ENCODE measurements at places on chromosomes 13 and 19.

DNA sequence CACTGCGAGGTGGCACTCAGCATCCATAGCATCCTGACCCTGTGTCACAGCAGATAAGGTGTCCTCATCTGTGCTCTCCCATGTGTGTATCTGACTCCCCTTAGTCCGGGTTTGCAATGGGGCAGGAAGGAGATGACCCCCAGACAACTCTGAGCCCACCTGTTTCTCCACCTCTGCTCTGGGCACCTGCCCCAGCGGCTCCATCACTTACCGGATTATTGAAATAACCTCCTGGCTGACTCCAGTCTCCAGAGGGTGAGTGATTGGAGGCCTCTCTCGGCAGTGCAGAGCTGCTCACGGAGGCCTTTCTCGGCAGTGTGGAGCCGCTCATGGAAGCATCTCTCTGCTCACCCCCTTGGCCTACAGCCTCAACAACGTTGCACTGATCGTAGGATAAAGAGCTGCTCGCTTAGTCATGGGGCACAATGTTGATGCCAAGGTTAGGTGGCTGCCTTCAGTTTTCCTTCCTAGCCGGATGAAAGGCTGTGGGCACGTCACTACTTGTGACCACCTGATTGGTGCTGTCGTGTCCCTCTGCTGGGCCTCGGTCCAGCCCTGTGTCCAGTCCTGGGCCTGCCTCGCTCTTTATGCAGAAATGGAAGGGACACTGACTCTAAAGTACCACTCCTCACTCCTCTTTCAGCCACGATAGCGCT is 67.6 kb downstream of the TEX29 start:
- no peak for DNase-seq

- no peak for DNase-seq
Observed at GRCh38 chr19:47657719-47658118, 48.8 kb downstream of the BICRA start.

GRCh38 chr13:40981949-40982348 is 37.2 kb downstream of the ELF1 start:
- no peak for DNase-seq

- DNase-seq, result peak; percentile 71
Observed at GRCh38 chr13:31765138-31765785, 25.9 kb downstream of the RXFP2 start.

GRCh38 chr13:73782450-73783449 is 351.5 kb downstream of the KLF12 start:
- DNase-seq, result peak; percentile 16

- no peak for DNase-seq
Observed at GRCh38 chr19:20333508-20333907, 166.5 kb downstream of the ZNF486 start.

DNA sequence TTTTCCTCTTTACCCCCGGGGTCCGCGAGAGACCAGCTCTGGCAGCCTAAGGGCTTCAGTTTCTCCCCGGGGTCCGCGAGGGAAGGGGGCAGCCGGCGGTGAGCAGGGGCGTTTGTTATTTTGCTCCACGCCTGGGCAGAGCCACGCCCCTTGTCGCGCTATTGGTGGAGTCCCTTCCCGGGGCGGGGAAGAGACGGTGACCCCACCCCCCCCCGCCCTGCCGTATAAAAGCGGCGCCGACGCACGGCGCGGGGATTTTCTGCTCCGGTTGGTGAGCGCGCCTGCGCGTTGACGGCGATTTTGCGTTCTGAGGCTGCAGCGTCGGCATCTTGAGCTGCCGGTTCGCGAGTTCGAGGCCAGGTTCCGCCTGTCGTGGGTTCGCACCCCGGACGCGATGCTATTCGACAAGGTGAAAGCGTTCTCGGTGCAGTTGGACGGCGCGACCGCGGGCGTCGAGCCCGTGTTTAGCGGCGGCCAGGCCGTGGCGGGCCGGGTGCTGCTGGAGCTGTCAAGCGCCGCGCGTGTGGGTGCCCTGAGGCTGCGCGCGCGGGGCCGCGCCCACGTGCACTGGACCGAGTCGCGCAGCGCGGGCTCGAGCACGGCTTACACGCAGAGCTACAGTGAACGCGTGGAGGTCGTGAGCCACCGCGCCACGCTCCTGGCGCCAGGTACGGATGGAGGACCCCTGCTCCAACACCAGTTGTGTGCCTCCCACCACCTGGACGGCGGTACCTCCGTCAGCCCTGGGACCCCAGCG is at the start of gene ARRDC2:
Gene ARRDC2 (plus strand): TSS at position 254 of the 757 bp plus-strand sequence. CDS start 141 bp downstream, at position 395.
- DNase-seq, result peak; percentile 97

DNA sequence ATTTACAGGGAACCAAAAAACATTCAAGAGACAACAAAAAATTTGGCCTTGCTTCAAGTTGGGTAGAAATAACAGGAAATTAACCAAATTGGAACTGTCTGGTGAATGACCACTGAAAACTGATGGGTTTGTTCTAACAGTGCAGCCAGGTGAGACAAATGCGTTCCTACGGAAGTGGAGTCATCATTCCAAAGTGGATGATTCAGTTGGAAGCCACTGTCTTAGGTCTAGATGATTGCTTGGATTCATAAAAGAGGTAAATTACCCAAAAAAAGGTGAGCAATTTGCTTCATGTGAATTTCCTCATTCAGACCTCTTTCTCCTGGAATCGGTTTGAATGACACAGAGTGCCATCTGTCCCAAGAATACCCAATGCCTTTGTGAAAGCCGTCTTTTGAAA is 87.1 kb upstream of the IPO5 start:
- DNase-seq, result no peak

DNA sequence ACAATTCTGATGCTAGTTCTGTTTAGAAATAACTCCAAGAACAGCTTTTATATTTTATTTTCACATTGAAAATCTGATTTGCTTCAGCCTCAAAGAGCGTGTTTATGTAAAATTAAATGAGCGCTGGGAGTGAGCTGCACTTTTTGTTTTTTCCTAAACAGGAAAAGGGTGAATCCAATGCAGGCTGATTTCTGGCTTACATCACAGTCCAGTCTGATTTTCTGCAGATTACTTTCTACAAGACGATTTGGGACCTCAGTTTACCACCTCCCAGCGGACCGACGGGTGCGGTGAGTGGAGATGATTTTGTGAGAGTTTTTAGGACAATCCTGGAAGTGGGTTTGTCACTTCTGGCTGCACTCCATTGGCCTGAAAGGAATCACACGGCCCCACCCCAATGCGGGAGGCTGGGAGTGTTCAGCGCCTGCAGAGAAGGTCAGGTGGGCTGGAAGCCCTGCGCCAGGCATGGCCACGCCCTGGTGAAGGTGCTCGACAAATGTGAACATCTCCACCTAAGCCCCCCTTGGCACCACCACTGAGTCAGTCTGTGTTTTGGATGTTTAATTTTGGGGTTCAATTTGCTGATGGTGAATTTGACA is 90.1 kb downstream of the ANKRD10 start:
- DNase-seq, result no peak

DNA sequence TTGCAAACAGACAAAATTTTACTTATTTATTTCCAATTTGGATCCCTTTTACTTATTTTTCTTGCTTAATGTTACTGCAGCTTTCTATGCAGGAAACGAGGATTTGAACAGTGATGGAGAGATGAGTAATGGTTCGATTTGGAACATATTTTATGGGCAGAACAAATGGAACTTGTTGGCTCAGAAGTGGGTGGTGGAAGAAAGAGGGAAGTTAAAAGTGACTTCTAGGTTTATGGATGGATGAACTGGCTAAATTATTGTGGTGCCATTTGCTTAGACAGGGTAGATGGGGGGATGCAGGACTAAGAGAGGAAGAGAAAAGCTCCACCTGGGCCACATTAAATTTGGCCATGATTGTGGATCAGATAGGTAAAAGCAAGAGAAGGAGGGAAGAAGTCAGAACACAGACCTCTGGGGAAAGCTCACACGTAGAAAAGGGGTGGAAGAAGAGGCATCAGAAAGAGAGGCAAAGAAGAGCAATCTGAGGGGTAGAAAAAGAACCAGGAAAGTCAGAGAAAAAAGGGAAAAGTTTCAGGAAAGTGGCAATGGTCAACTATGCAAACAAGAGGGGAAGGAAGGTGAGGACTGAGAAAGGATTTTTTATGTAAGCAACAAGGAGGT is 768 bp upstream of the CYSLTR2 start:
- no peak for DNase-seq

DNA sequence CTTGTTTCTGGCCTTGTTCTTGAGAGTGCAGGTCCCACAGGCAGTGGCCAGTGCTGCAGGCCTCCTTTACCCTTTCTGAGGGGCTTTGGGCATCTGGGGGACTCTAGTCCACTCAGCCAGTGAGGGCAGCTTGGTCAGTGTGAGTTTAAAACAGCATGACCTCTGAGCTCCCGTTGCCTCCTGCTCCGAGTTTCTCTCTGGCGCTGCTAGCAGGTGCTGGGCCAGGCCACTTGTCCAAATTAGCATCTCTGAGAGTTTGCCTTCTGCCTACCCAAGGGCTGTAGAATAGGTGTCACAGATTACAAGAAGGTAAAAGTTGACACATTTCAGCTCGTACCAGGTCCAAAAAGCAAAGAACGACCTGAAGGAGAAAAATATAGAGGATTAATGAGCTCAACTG is 105.9 kb downstream of the SIPA1L3 start:
- DNase-seq, result no peak

DNA sequence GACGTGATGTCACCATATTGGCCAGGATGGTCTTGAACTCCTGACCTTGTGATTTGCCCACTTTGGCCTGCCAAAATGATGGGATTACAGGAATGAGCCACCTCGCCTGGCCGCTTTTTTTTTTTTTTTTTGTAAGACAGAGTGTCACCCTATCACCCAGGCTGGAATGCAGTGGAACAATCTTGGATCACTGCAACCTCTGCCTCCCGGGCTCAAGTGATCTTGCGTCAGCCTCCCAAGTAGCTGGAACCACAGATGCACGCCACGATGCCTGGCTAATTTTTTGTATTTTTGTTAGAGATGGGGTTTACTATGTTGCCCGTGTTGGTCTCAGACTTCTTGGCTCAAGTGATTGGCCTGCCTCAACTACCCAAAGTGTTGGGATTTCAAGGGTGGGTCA is 28.9 kb upstream of the ZNF808 start:
- no peak for DNase-seq

DNA sequence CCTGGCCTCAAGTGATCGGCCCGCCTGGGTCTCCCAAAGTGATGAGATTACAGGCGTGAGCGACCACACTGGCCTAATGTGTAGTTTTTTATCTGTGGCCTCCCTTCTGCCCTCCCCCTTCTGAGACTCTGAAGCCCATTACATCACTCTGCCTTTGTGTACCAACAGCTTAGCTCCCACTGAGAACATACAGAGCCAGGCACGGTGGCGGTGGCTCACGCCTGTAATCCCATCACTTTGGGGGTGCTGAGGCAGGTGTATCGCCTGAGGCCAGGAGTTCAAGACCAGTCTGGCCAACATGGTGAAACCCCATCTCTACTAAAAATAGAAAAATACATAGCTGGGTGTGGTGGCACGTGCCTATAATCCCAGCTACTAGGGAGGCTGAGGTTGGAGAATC is 12.6 kb downstream of the NCR1 start:
- DNase-seq, result no peak

DNA sequence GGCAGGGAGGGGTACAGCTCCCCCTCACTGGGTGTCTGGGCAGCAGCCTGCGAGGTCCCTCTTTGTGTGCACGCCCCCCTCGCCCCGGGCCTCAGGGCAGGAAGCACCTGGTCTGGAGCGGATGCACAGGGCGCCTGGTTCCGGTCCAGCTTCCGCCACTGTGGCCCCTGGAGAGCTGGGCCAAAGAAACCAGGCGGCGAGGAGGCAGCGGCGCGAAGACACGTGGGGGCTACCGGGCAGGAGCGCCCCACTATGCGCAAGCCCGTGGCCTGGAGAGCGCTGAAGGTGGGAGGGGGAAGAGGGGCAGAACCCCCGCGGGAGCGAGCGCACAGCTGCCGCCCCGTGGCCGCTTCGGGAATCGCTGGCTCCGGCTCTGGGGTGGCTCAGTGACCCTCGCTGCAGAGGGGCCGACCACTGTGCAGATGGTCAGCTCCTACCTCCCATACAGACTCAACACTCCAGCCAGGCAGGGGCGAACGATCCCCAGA is 1.7 kb upstream of the LYL1 start:
- peak; percentile 33 for DNase-seq

DNA sequence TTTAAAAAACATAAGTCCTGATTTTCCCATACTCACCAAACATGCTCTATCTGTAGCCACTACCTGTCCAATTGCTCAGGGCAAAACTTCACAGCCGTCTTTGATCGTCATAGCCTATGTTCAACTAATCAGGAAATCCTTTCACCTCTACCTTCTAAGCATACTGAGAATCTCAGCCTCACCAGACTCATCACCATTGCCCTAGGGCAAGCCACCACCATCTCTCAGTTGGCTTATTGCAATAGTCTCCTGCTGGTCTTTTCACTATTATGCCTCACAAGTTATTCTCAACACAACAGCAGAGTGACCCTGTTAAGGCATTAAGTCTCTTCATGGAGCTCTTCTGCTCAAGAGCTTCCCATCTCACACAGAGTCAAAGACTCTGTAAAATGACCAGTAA is 260.4 kb upstream of the MAB21L1 start:
- no peak for DNase-seq

GRCh38 chr13:77696879-77697216 is 639 bp upstream of the SLAIN1 start:
- DNase-seq, result no peak

GRCh38 chr19:31109636-31110035 is 239.6 kb downstream of the TSHZ3 start:
- no peak for DNase-seq

- peak; percentile 43 for DNase-seq
Observed at GRCh38 chr13:37905736-37906135, 36.2 kb upstream of the TRPC4 start.

GRCh38 chr13:43153436-43154090 is 130.2 kb downstream of the DNAJC15 start:
- peak; percentile 92 for DNase-seq

GRCh38 chr19:45468159-45468651 is 409 bp downstream of the FOSB start:
- no peak for DNase-seq

- DNase-seq, result no peak
Observed at GRCh38 chr13:19622193-19622592, 11.3 kb upstream of the MPHOSPH8 start.

DNA sequence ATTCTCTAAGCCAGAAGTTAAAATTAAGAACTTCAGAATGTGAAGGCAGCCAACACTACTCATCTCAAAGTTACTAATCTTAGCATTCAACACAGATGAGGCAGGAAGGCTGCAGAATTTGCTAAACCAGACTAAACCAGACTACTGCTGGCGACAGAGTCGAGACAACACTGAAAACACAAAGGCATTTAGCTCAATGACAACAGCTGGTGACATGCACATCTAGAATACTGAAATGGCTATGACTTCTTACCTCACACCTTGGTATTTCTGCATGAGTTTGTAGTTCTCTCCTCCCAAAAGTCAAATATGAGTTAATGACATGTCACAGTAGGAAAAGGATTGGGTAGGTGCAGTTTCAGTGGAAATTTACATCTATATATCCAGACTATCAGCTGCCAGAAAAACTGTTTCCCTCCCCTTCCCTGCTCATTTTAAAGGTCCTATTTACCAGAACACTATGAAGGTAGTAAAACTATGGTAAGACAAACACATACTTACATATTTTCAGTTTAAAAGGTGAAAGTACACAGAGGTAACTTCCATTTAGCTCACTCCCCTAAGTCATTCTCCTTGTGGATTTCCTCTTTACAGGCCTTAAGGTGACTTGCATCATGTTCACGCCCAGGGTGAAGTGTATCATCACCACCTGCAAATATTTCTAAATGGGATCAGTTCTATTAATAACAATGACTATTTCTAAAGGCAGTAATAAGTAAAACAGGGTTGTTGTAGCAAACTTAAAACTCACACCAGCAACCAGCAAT is 21.4 kb downstream of the FOXO1 start:
- no peak for DNase-seq

GRCh38 chr19:51139299-51140014 is 2.6 kb upstream of the SIGLEC7 start:
- no peak for DNase-seq

GRCh38 chr19:7550987-7551761 is 15.7 kb downstream of the PNPLA6 start:
- peak; percentile 22 for DNase-seq
